ENCODE measurements at places on chromosomes 7 and 10. TPM values are rescaled to one million over a fixed set of nuclear protein-coding genes. Genes with fewer than 3 reads are reported as not detected.

COL26A1 gene
- not detected for total RNA-seq

- no peak overlapping the region for H3K27ac ChIP-seq
- H3K36me3 ChIP-seq, result peaks cover 16% of the 10 kb centered on the region
- H3K4me1 ChIP-seq, result no peaks in the 10 kb centered on the region
- H3K4me3 ChIP-seq, result no peak overlapping the region
- no peak for DNase-seq
Observed at GRCh38 chr7:2134740-2135139, 98.0 kb downstream of the MAD1L1 start.

GRCh38 chr10:74924251-74924963, 98.0 kb downstream of the KAT6B start:
- H3K4me1 ChIP-seq, result peaks cover 68% of the 10 kb centered on the region
- peak overlapping the region; percentile 55 for H3K27ac ChIP-seq
- no peaks in the 10 kb centered on the region for H3K27me3 ChIP-seq
- H3K4me3 ChIP-seq, result no peak overlapping the region
- no peak for DNase-seq

GRCh38 chr7:145928937-145929336, 187.7 kb upstream of the CNTNAP2 start:
- H3K36me3 ChIP-seq, result no peaks in the 10 kb centered on the region
- no peak overlapping the region for H3K27ac ChIP-seq
- H3K27me3 ChIP-seq, result no peaks in the 10 kb centered on the region
- H3K4me1 ChIP-seq, result no peaks in the 10 kb centered on the region
- no peak for DNase-seq

DNA sequence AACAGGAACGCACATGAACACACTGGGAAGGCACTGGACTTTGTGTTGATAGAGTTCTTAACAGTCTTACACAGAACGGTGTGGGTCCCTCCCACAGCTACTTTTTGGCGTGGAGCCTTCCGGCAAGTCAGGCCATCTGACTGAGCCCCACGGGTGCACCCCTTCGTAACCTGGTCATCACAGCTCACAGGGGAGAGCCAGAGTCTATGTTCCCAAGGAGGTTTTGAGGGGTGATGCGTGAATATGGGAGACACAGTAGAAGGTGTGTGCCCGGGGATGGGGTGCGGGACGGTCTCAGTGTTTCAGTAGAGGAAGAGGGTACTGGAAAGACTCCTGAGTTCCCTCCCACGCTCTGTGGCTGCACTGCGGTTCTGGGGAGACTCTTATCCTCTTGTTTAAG, 291.7 kb downstream of the DNAJB6 start:
- H3K4me3 ChIP-seq, result no peak overlapping the region
- H3K27ac ChIP-seq, result no peak overlapping the region
- no peaks in the 10 kb centered on the region for H3K27me3 ChIP-seq
- no peak for DNase-seq
- H3K4me1 ChIP-seq, result no peaks in the 10 kb centered on the region
- H3K36me3 ChIP-seq, result no peaks in the 10 kb centered on the region

LLCFC1 gene
- total RNA-seq, result not detected

DNA sequence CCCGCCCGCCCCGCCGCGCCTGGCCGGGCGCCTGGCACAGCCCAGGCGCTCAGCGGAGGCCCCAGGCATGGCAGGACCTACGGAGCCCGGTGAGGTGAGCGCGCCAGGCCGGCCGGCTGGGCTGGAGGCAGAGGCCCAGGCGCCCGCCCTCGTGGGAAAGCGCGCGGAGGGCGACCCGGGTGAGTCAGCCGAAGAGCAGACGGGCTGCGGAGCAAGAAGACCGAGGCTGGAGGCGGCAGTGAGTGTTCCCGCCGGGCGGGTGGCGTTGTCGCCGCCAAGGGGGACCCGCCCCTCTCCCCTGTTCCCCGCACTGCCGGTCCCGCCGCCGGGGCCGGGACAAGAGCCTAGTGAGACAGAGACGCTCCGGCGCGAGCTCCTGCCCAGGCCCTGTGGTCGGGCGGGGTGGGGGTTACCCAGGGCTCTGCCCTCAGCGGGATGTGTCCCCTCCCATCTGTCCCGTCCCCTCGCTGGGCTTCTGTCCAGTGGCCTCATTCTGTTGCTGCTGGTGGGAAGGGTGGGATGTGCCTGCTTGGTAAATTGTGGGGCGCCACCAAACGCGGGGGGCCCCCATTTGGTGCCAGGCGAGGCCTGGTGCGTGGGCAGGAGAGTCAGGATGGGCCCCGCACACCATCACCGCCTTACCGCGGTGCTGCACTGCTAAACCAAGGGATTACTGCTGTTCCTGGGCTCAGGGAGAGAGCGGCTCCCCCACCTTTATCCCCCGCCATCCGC, 17.0 kb upstream of the NODAL start:
- peak overlapping the region; percentile 43 for H3K4me3 ChIP-seq
- H3K27me3 ChIP-seq, result no peaks in the 10 kb centered on the region
- no peak overlapping the region for H3K27ac ChIP-seq
- H3K4me1 ChIP-seq, result peaks cover 31% of the 10 kb centered on the region
- peak; percentile 93 for DNase-seq

CALHM1 gene
- not detected for total RNA-seq

GRCh38 chr7:1992554-1992953, 240.2 kb downstream of the MAD1L1 start:
- H3K4me3 ChIP-seq, result no peak overlapping the region
- H3K4me1 ChIP-seq, result no peaks in the 10 kb centered on the region
- DNase-seq, result no peak
- H3K27me3 ChIP-seq, result no peaks in the 10 kb centered on the region

URGCP gene
- total RNA-seq, result 24.1 TPM

- H3K4me3 ChIP-seq, result no peak overlapping the region
- no peaks in the 10 kb centered on the region for H3K36me3 ChIP-seq
Observed at GRCh38 chr7:37732253-37732652, 48.7 kb downstream of the GPR141 start.

GRCh38 chr7:117472335-117472734, 7.5 kb upstream of the CFTR start:
- H3K4me1 ChIP-seq, result no peaks in the 10 kb centered on the region
- no peak overlapping the region for H3K27ac ChIP-seq
- no peak overlapping the region for H3K4me3 ChIP-seq
- no peaks in the 10 kb centered on the region for H3K36me3 ChIP-seq
- DNase-seq, result no peak
- H3K27me3 ChIP-seq, result no peaks in the 10 kb centered on the region

SNCG gene
- total RNA-seq, result 5.7 TPM

- H3K4me3 ChIP-seq, result no peak overlapping the region
- no peaks in the 10 kb centered on the region for H3K36me3 ChIP-seq
- H3K27me3 ChIP-seq, result no peaks in the 10 kb centered on the region
Observed at GRCh38 chr10:4046030-4046429, 261.0 kb upstream of the KLF6 start.

DNA sequence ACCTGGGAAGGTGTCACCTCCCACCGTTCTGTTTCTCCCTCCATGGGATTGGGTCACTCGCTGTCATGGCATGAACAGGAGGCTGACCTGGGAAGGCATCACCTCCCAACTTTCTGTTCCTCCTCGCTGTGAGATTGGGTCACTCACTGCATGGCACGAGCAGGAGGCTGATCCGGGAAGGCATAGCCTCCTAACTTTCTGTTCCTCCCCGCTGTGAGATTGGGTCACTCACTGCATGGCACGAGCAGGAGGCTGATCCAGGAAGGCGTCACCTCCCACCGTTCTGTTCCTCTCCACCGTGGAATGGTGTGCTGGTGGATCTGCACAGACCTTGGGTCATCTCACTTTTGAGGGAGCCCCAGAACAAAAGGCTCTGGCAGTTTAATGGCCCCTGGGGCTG, 239.2 kb upstream of the PRKCQ start:
- H3K27me3 ChIP-seq, result no peaks in the 10 kb centered on the region
- no peak overlapping the region for H3K4me3 ChIP-seq
- H3K36me3 ChIP-seq, result no peaks in the 10 kb centered on the region
- no peaks in the 10 kb centered on the region for H3K4me1 ChIP-seq
- DNase-seq, result no peak

SLC26A5 gene
- 1.3 TPM for total RNA-seq

- H3K4me3 ChIP-seq, result no peak overlapping the region
- H3K4me1 ChIP-seq, result no peaks in the 10 kb centered on the region
- DNase-seq, result no peak
- H3K27me3 ChIP-seq, result no peaks in the 10 kb centered on the region
Observed at GRCh38 chr10:88288320-88289059, 294.6 kb downstream of the RNLS start.

- peaks cover 5% of the 10 kb centered on the region for H3K4me1 ChIP-seq
- no peak overlapping the region for H3K27ac ChIP-seq
- DNase-seq, result no peak
- H3K27me3 ChIP-seq, result no peaks in the 10 kb centered on the region
Observed at GRCh38 chr7:77813180-77813579, 14.6 kb downstream of the PHTF2 start.

GRCh38 chr7:115356999-115357702, 435.3 kb downstream of the MDFIC start:
- H3K27ac ChIP-seq, result no peak overlapping the region
- no peaks in the 10 kb centered on the region for H3K4me1 ChIP-seq
- H3K27me3 ChIP-seq, result no peaks in the 10 kb centered on the region

ANKRD16 gene
- total RNA-seq, result 6.1 TPM

DNA sequence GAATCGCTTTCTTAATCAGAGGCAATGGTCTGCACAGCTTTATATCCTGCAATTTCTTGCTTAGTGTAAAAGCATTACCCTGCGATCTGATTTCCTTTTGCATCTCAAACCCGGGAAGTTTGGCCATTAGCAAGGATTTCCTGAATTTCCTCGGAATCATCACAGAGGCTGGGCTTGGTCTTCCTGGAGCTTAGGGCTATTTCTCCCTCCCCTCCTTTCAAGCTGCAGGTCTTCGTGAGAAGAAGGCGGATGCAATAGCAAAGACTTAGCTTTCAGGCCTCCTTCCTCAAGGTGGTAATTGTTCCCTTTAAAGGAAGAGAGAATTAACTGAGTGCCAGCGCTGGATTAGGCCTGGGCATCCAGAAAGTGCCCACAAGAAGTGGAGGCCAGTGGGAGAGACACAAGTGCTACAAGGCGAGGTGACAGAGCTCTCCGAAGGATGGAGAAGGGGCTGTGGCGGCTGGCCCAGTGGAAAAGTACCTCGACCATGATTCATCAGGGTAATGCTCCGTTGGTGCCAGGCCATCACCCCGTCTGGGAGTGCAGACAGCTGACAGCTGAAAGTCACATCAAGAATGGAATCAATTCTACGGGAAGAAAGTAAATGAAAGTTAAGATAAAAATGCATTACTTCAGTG, 4.0 kb upstream of the ARMS2 start:
- H3K27ac ChIP-seq, result no peak overlapping the region
- DNase-seq, result no peak
- no peaks in the 10 kb centered on the region for H3K27me3 ChIP-seq
- peaks cover 9% of the 10 kb centered on the region for H3K4me1 ChIP-seq
- H3K4me3 ChIP-seq, result no peak overlapping the region
- no peaks in the 10 kb centered on the region for H3K36me3 ChIP-seq

GRCh38 chr7:26189697-26190096, 10.8 kb downstream of the HNRNPA2B1 start:
- H3K36me3 ChIP-seq, result peaks cover 47% of the 10 kb centered on the region
- H3K27me3 ChIP-seq, result no peaks in the 10 kb centered on the region
- no peak overlapping the region for H3K27ac ChIP-seq
- no peak for DNase-seq

OR2A7 gene
- 8.1 TPM for total RNA-seq

GRCh38 chr10:95404462-95404858, 113.7 kb upstream of the PDLIM1 start:
- H3K4me1 ChIP-seq, result peaks cover 26% of the 10 kb centered on the region
- H3K27me3 ChIP-seq, result no peaks in the 10 kb centered on the region
- H3K36me3 ChIP-seq, result no peaks in the 10 kb centered on the region
- no peak for DNase-seq
- no peak overlapping the region for H3K27ac ChIP-seq
- no peak overlapping the region for H3K4me3 ChIP-seq

HABP2 gene
- 2.5 TPM for total RNA-seq

DNA sequence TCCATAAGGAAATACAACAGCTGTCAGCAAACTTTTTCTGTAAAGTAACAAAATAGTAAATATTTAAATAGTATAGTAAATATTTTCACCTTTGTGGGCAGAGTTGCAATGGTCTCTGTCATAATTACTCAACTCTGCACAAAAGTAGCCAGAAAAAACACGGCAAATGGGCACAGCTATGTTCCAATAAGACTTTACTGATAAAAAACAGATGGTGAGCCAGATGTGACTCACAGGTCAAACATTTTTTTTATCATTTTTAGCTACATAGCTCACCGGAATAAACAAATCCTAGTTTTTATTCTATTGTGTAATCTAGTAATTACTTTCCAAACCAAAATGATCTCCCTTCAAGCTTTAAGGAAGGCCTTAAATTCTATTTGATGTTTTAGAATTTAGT, 55.3 kb downstream of the NCAPG2 start:
- DNase-seq, result no peak
- H3K4me1 ChIP-seq, result no peaks in the 10 kb centered on the region
- peaks cover under 1% of the 10 kb centered on the region for H3K36me3 ChIP-seq
- H3K27me3 ChIP-seq, result no peaks in the 10 kb centered on the region

CHAT gene
- not detected for total RNA-seq

- peaks cover 20% of the 10 kb centered on the region for H3K4me1 ChIP-seq
- DNase-seq, result no peak
- peak overlapping the region; percentile 56 for H3K4me3 ChIP-seq
- H3K27me3 ChIP-seq, result no peaks in the 10 kb centered on the region
Observed at GRCh38 chr10:26696786-26697162, 727 bp upstream of the PDSS1 start.

DNA sequence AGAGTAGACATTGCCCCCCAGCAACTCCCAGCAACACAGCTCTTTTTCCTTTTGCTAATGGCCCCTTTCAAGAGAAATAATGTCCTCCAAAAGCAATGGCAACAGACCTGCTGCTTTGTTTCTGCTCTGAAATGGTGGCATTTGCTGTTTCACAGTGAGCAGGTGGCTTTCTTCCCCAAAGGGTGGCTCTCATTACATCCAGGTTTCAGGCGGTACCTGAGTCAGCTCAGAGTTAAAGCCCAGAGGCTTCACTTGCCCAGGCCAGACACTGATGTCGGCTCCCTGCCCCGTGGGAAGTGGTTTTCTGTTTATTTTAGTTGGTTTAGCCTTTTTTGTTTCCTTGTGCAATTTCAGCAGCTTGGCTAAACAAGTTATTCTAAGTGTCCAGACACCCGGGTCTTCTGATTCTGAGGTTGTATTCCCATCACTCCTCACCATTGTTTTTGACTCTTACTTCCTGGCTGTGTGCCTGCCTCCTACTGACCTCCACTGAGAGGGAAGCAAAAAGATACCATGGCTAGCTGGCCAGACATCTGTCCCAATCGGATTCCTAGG, 7.8 kb upstream of the ATOH7 start:
- H3K4me3 ChIP-seq, result no peak overlapping the region
- H3K27ac ChIP-seq, result no peak overlapping the region
- H3K27me3 ChIP-seq, result no peaks in the 10 kb centered on the region
- no peak for DNase-seq
- no peaks in the 10 kb centered on the region for H3K36me3 ChIP-seq

TMEM120A gene
- 47.0 TPM for total RNA-seq

- DNase-seq, result peak; percentile 72
- no peaks in the 10 kb centered on the region for H3K36me3 ChIP-seq
- peaks cover 70% of the 10 kb centered on the region for H3K4me1 ChIP-seq
Observed at GRCh38 chr10:75404815-75405597, 3.4 kb upstream of the ZNF503 start.
